ENCODE measurements at places on chromosomes 12 and 14. TPM values are rescaled to one million over a fixed set of nuclear protein-coding genes. Genes with fewer than 3 reads are reported as not detected.

MLXIP gene
- total RNA-seq: 26.0 TPM

PTCSC3 gene
- not detected for total RNA-seq

DNAJC22 gene
- total RNA-seq: not detected

GLT1D1 gene
- total RNA-seq: not detected

- H3K36me3 ChIP-seq: no peaks in the 10 kb centered on the region
- H3K27ac ChIP-seq: no peak overlapping the region
- DNase-seq: no peak
- no peaks in the 10 kb centered on the region for H3K4me1 ChIP-seq
Observed at GRCh38 chr12:95774311-95775045, 16.1 kb downstream of the NTN4 start.

DNA sequence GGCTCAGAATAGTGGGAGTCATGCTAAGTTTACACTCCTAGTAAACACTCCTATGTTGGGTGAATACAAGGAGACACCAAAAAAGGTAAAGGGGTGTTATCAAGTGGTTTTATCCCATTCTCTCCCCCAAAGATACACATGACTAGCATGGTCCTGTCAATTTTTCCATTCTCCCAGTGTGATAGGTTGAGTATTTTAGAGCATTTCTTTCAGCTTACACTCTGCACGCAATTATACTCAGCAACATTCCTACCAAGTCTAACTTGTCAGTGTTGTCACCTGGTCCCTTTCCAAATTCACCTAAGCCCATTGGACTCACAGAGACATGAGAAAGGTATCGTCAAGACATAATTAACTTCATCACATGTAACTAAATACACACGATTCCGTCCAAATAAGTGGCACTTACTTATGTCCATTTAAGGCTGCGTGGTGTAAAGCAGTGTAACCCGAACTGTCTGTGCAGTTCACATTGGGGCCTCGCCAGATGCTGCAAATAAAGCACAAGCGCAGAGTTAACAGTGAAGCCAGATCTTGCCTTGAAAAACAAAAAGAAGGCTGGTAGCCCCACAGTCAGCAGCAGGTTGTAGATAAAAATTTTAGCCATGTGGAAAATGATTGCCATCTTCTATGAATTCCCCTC lies 159.7 kb downstream of the ANKS1B start:
- no peak overlapping the region for H3K27ac ChIP-seq
- no peaks in the 10 kb centered on the region for H3K4me1 ChIP-seq
- DNase-seq: no peak
- no peaks in the 10 kb centered on the region for H3K27me3 ChIP-seq
- H3K4me3 ChIP-seq: no peak overlapping the region
- H3K36me3 ChIP-seq: no peaks in the 10 kb centered on the region

GRCh38 chr12:5191803-5192538 lies 148.3 kb downstream of the KCNA5 start:
- no peak overlapping the region for H3K27ac ChIP-seq
- peaks cover 1% of the 10 kb centered on the region for H3K27me3 ChIP-seq
- H3K4me3 ChIP-seq: no peak overlapping the region
- no peak for DNase-seq

- H3K27me3 ChIP-seq: peaks cover 6% of the 10 kb centered on the region
- H3K36me3 ChIP-seq: no peaks in the 10 kb centered on the region
Observed at GRCh38 chr14:105908006-105908405, 381.6 kb downstream of the TMEM121 start.

- no peak for DNase-seq
- H3K27me3 ChIP-seq: peaks cover 37% of the 10 kb centered on the region
- H3K4me1 ChIP-seq: peaks cover 10% of the 10 kb centered on the region
- H3K27ac ChIP-seq: no peak overlapping the region
Observed at GRCh38 chr14:104136472-104137296, 1.7 kb upstream of the KIF26A start.

DNA sequence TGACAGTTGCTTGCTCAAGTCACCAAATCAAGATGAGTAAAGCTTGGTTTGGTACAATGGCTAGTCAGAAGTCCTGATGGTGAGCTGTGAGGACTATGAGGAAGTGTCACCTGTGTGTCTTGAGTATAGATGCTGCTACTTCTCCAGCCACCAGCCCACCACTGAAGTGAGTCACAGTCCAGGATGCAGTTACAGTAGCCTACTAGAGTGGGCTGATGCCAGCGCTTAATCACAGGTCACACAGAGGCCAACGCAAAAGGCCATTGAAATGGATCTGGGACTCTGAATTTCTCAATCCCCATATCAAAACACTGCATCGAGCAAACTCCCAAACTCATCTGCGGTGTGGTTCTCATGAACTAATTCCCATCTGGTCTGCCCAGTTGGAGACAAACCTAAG lies 223.1 kb downstream of the ANO6 start:
- no peak overlapping the region for H3K27ac ChIP-seq
- no peak overlapping the region for H3K4me3 ChIP-seq
- no peak for DNase-seq
- H3K27me3 ChIP-seq: no peaks in the 10 kb centered on the region
- H3K36me3 ChIP-seq: peaks cover 2% of the 10 kb centered on the region
- no peaks in the 10 kb centered on the region for H3K4me1 ChIP-seq

GRCh38 chr12:66653796-66654195 lies 25.1 kb downstream of the GRIP1 start:
- no peaks in the 10 kb centered on the region for H3K36me3 ChIP-seq
- no peak overlapping the region for H3K27ac ChIP-seq
- DNase-seq: no peak
- no peaks in the 10 kb centered on the region for H3K4me1 ChIP-seq
- no peak overlapping the region for H3K4me3 ChIP-seq

- DNase-seq: no peak
- no peaks in the 10 kb centered on the region for H3K36me3 ChIP-seq
- H3K27me3 ChIP-seq: no peaks in the 10 kb centered on the region
- no peaks in the 10 kb centered on the region for H3K4me1 ChIP-seq
- H3K4me3 ChIP-seq: no peak overlapping the region
Observed at GRCh38 chr12:116837097-116837496, 44.1 kb downstream of the HRK start.

- no peak overlapping the region for H3K27ac ChIP-seq
- H3K4me3 ChIP-seq: no peak overlapping the region
- H3K4me1 ChIP-seq: no peaks in the 10 kb centered on the region
- no peaks in the 10 kb centered on the region for H3K36me3 ChIP-seq
- DNase-seq: no peak
Observed at GRCh38 chr14:74595006-74595735, 16.9 kb downstream of the LTBP2 start.

DNA sequence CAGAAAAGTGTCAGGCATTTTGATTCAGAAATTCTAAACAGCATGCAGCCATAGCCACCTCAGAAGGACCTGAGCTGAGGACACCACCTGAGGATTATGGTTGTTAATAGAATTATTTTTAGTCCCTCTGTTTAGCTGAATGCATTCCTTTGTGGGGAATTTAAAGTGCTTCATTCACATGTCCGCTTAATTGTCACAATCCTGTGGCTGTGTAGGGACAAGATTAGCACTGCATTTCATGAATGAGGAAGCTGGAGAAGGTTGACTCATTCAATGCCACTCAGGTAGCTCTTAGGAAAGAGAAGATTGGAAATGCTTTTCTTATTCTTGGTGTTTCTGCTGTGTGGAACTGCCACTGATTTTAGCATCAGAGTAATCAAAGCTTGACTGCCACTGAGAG lies 42.0 kb upstream of the KRR1 start:
- peaks cover 2% of the 10 kb centered on the region for H3K4me1 ChIP-seq
- no peaks in the 10 kb centered on the region for H3K36me3 ChIP-seq
- peaks cover 22% of the 10 kb centered on the region for H3K27me3 ChIP-seq
- DNase-seq: no peak
- no peak overlapping the region for H3K4me3 ChIP-seq

Data from activated CD4-positive, alpha-beta memory T cell treated with anti-CD3 and anti-CD28 coated beads, Interleukin-2, amount 10 ng/mL, durations not matched to agents 7 days and 5 days (primary cell).